ENCODE measurements at places on chromosomes 2 and 18. TPM values are rescaled to one million over a fixed set of nuclear protein-coding genes. Genes with fewer than 3 reads are reported as not detected.

SPTBN1 gene
- 796 TPM for total RNA-seq

FAM124B gene
- 3.6 TPM for total RNA-seq

TYMS gene
- total RNA-seq = 26.3 TPM

RBM44 gene
- total RNA-seq = 0.56 TPM

NETO1 gene
- total RNA-seq = not detected

CHRND gene
- not detected for total RNA-seq

CENPA gene
- 4.2 TPM for total RNA-seq

HOXD12 gene
- not detected for total RNA-seq

PSMA8 gene
- not detected for total RNA-seq

OR6B2 gene
- not detected for total RNA-seq

ACVR1C gene
- total RNA-seq = 0.19 TPM

HDLBP gene
- total RNA-seq = 1,448 TPM

Measured in aortic smooth muscle cell (primary cell).